ENCODE measurements at places on chromosomes 12 and 14. TPM values are rescaled to one million over a fixed set of nuclear protein-coding genes. Genes with fewer than 3 reads are reported as not detected.

Gene B4GALNT3
- total RNA-seq: not detected

Gene TMEM63C
- total RNA-seq: not detected

Gene IKZF4
- total RNA-seq: 10.4 TPM

Gene BIN2
- not detected for total RNA-seq

Gene PLEKHG3
- total RNA-seq: 23.4 TPM

Gene LHX5
- not detected for total RNA-seq

Gene CISTR
- total RNA-seq: not detected

Gene DCN
- total RNA-seq: 2,317 TPM

Gene SDSL
- 9.6 TPM for total RNA-seq

Gene SDR9C7
- not detected for total RNA-seq

Gene MAP1LC3B2
- total RNA-seq: 1.8 TPM

Gene PLEKHG7
- not detected for total RNA-seq

Gene TSPAN19
- not detected for total RNA-seq

Gene RHEBL1
- 0.47 TPM for total RNA-seq

Gene ITGA7
- 15.5 TPM for total RNA-seq

Gene CAPZA3
- total RNA-seq: not detected

Gene FERMT2
- 138 TPM for total RNA-seq

Gene GRIP1
- total RNA-seq: not detected

Gene TMEM132D
- not detected for total RNA-seq

Gene TMEM229B
- 1.8 TPM for total RNA-seq

Gene CLEC4E
- not detected for total RNA-seq

Gene CIDEB
- total RNA-seq: 1.0 TPM

Gene HOXC5
- not detected for total RNA-seq

Gene RNASE11
- not detected for total RNA-seq

Gene TMEM30B
- 0.12 TPM for total RNA-seq

Measured in pericardium fibroblast (primary cell).